ENCODE measurements at places on chromosomes 3 and 15.
A peak's percentile ranks its signal among the peaks of the same experiment; 100 is the strongest.

DNA sequence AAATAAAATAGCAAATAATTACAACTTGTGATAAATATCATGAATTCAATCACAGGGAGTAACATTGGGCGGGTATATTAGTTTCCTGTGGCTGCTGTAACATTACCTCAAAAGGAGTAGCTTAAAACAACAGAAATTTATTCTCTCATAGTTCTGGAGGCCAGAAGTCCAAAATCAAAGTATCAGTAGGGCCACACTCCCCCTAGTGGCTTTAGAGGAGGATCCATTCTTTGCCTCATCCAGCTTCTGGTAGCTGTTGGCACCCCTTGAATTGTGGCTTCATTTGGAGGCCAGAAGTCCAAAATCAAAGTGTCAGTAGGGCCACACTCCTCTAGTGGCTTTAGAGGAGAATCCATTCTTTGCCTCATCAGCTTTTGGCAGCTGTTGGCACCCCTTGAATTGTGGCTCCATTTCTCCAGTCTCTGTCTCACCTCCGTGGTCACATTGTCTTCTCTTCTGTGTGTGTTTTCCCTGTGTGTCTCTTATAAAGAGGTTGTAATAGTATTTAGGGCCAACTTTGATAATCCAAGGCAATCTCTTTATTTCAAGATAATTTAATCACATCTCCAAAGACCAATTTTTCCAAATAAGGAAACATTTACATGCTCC lies 3.1 kb upstream of the CFAP20DC start:
- DNase-seq: peak; percentile 70

DNA sequence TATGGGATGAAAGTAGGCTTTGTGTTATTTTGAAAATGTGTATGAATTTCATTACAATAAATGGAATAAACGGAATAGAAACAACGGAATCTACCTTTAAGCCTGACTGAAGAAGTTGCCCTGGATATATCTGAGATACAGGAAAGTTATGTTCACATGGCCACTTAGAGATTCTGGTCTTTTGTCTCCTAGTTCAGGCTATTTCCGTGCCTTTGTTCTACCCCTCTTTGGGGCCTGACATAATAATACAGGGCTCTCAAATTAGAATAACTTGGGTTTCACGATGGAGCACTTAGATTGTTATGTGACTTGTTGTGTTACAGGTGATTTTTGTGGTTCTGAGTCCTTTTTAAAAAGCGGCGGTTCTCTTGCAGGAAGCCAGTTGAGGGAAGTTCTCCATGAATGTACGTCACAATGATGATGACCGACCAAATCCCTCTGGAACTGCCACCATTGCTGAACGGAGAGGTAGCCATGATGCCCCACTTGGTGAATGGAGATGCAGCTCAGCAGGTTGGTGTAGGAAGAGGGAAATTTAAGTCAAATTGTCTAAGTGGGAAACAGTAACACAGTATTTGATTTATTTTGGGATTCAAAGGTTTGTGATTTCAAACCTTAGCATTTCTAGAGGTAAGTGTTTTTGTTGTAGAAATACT lies 72.8 kb downstream of the FNDC3B start:
- no peak for DNase-seq

DNA sequence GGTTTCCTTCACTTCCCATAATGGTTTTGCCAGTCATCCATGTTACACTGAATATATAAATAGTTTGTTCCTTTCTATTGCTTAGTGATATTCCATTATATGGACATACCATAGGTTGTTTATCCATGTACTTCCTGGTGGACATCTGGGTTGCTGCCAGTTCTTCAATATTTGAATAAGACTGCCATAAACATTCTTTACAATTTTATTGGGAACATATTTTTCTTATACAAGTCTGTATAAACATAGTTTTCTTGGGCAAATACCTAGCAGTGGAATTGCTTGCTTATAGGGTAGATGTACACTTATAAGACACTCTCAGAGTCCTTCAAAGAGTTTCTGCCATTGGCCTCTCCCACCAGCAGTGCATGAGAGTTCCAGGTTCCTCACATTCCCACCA lies 231.4 kb downstream of the OPA1 start:
- no peak for DNase-seq

DNA sequence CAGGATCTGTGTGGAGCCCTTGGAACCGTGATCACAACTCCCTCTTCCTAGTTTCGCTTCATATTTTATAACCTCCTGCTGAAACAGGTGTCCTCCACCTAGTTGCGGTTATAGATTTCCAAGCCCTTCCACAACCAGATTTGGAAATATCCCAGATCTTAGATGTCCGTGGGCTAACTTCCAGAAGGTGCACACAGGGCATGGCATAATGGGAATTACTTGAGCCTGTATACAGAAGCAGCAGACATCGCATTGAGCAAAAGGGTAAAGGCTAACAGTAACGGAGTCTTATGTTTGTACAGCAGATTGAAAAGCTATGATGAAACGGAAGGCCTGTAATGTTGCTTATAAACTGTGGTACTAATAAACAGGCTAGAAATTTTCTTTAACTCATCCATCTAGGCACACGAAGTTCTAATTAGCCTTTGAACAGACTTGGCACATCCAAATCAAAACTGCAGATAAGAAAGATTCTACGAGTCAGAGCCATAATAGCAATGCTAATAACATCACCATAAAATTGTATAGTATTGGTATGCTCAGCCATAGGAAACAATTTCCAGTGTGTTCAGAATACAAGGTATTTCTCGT lies 1.2 kb upstream of the USF3 start:
- peak; percentile 33 for DNase-seq

DNA sequence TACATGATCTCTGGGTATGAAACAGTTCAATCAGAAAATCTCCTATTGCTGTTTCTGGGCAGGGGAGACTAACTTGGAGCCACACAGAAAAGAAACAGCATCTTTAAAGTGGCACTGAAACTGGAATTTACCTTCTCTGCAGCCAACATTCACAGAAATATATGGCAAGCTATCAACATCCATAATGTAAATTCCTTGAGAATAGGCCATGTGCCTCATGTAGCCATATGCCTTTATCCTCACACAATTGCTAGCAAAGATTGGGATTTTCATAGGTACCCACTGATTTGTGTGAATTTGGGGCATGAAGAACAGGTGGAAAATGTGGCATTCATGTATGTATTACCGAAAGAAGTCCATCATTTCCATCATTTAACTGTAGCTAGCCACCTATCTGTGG lies 386.3 kb upstream of the TMCO5A start:
- DNase-seq: no peak
